Hypothalamus (tissue), 51 donors: ENCODE measurements at places on chromosomes 3 and 15.

GRCh38 chr3:182605882-182606611 lies 187.3 kb upstream of the ATP11B start:
- no peak for DNase-seq

DNA sequence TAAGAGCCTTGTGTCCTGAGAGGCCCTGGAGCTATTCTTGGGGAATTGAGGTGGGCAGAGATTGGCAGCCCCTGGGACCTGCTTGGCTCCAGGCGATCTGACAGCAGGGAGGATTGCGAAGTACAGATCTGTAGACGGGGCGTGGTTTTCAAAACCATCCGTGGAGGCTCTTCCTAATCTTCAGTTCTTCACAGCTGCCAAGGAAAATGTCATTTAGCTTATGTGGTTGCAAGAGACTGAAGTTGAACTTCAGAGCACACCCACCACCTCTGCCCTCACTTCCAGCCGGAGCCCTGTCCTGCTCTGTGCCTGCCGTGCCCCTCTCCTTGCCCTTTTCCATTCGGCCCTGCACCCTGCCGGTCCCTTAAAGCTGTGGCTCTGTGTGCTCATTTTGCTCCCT lies 12.9 kb downstream of the NISCH start:
- DNase-seq: no peak

- no peak for DNase-seq
These were observed 81.8 kb downstream of the IL20RB start for GRCh38 chr3:137039570-137039969.

DNA sequence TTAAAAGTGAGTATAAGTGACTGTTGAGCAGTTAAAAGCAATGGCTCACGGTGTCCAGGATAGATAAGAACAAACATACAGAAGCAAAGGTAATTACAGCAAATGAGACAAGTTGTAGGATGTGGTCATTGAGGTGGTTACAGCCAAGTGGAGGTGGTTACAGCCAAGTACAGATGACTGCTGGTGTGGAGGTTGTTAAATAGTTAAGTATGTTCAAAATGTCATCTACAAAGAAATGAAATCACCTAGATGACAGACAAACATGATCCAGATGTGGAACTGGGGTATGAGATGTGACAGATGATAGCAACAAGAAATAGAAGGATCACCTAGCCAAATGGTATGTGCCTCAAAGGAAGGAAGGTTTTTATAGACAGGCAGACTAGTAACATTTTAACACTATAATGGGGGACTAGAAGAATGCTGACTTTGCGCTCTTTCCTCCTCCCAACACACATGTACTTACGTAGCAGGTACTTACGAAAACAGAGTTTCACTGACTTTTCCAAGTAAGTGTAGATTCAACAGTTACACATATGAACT lies 6.8 kb upstream of the ANKRD28 start:
- DNase-seq: no peak

GRCh38 chr3:186281176-186281575 lies 80.9 kb downstream of the DGKG start:
- no peak for DNase-seq

DNA sequence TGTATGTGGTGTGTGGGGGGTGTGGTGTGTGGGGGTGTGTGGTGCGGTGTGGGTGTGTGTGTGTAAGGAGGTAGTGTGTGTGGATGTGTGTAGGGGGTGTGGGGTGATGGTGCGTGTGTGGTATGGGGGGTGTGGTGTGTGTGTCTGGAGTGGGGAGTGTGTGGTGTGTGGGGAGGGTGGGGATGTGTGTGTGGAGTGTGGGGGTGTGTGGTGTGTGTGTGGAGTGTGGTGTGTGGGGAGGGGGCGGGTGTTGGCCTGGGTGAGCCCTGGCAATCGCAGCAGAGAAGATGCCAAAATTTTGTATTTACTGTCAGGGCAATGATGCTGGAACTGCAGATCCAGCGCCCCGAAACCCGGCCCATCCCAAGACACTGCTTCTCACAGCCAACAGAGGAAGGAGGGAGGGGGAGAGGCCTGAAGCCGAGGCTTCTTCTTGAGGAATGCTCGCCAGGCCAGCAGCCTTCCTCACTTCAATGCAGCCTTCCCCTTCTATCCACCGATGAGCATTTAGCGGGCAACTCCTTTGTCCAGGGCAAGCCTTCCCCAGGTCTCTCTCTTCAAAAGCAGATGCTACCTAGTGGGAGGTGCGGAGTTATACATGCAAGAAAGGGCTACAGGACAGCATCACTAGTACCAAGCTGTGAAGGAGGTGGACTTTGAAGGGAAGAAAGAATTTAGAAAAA lies 11.9 kb upstream of the SRP14 start:
- DNase-seq: no peak

DNA sequence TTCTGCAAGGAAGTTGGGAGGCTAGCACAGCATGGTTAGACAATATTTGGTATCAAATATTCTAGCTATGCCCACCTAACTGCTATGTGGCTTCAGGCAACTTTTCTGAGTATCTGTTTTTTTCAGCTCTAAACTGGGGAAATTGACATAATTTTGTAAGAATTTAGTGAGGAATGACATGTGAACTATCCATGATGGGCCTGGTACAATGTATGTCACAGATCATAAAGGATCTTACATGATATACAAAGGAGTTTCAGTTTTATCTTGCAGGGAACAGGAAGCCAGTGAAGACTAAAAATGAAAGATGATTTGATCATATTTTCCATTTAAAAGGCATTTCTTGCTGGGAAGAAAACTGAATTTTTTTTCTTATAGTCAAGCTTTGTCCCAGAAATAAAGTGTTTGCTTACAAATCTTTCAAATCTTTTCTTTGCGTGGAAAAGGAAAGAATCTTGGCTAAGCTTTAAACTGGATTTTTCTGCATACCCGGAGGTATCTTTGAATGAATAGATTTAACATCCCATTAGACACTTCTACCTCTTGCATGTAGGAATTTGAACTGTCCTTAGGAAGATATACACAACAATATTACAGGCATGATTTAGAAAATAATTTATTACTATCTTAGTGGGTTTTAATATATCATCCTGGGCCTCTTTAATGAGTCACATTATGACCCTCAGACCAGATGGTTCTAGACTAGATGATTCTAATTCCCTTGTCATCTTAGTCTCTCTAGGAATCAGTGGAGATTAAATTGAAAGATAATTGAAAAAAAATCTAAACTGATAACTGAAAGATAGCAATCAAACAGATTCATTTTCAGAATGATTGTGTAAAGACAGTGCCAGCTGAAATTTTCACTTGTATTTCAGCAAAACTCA lies 436.0 kb upstream of the THBS1 start:
- DNase-seq: no peak

DNA sequence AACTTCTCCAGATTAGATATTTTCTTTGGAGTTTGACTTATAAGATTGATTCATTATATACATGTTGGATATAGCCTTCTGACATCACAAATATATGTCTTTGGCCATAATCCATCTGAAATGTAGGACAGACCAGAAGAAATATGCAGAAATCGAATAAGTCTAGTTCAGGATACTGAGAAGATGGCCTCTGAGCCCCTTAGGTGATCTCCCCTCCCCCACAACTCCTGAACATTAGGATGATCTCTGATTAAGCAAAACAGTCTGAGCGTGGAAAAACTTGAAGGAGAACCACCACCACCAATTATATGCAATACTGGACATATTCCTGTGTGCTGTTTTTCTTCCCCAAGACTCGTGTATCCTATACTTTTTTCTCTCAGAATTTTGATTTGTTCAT lies 3.2 kb downstream of the SETD5 start:
- no peak for DNase-seq

GRCh38 chr3:131216330-131216729 lies 165.2 kb upstream of the NUDT16 start:
- no peak for DNase-seq

GRCh38 chr3:4680227-4680691 lies 187.1 kb downstream of the ITPR1 start:
- no peak for DNase-seq

DNA sequence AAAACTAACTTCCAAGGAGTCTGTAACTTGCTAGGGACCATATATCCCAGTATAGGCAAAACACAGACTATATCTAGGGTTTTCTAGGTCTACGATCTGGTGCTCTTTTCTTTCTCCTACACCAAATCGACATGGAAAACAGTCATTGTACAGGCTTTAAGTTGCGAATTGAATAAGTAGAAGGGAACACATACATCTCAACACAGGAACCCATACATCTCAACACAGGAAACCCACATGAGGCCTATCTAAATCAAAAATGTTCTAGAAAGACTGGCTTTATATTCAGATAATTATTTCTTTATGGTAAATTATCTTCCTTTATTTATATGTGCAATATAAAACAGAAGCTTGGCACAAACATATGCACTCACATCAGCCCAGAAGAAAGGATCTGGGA lies 126.6 kb downstream of the ADAM10 start:
- no peak for DNase-seq

- DNase-seq: no peak
These were observed 26.5 kb downstream of the MEF2A start for GRCh38 chr15:99592145-99592791.

- no peak for DNase-seq
These were observed 131.8 kb downstream of the MDFIC2 start for GRCh38 chr3:70180664-70181063.

GRCh38 chr15:79086814-79087213 lies 3.8 kb downstream of the RASGRF1 start:
- DNase-seq: no peak

- no peak for DNase-seq
These were observed 1.0 kb downstream of the CSPG5 start for GRCh38 chr3:47577583-47578118.
